ENCODE measurements at places on chromosomes 2 and 18. TPM values are rescaled to one million over a fixed set of nuclear protein-coding genes. Genes with fewer than 3 reads are reported as not detected.

Gene TANK
- 33.6 TPM for total RNA-seq

Gene MAP3K19
- not detected for total RNA-seq

Gene GALR1
- 0.06 TPM for total RNA-seq

Gene AQP12B
- not detected for total RNA-seq

Gene TSPYL6
- total RNA-seq = not detected

Gene SP140
- 0.99 TPM for total RNA-seq

Gene VWC2L
- not detected for total RNA-seq

Gene PIGN
- 18.2 TPM for total RNA-seq

Gene MYCN
- total RNA-seq = 0.53 TPM

Gene EIF2B4
- 40.0 TPM for total RNA-seq

Gene LDLRAD4
- total RNA-seq = 28.9 TPM

Gene IL36RN
- total RNA-seq = not detected

Gene POU3F3
- not detected for total RNA-seq
